ENCODE measurements at places on chromosomes 2 and 18. TPM values are rescaled to one million over a fixed set of nuclear protein-coding genes. Genes with fewer than 3 reads are reported as not detected.

GRCh38 chr18:74396171-74397169 is 60.6 kb downstream of the DIPK1C start:
- H3K27ac ChIP-seq, result no peak overlapping the region
- DNase-seq, result no peak
- no peak overlapping the region for H3K4me3 ChIP-seq
- no peaks in the 10 kb centered on the region for H3K4me1 ChIP-seq
- no peaks in the 10 kb centered on the region for H3K27me3 ChIP-seq

DNA sequence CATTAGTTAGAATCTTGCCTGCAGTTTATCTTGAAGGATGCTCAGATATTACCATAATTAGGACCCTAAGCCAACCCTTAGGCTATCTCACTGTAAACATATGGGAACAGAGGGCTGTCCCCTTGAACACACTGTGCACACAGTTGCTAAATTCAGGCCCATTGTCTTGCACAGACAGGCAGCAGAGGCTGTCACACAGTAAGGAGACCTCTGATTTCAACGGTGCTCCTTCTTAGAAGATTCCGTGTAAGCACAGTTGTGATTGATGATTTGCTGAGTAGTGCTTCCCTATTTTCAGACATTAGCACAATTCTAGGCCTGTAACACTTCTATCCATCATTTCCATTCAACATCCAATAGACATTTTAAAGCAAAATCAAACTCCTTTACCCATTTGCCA is 108.0 kb downstream of the RNF152 start:
- peak; percentile 15 for DNase-seq
- H3K4me1 ChIP-seq, result peaks cover 13% of the 10 kb centered on the region
- H3K36me3 ChIP-seq, result no peaks in the 10 kb centered on the region
- no peak overlapping the region for H3K4me3 ChIP-seq
- no peak overlapping the region for H3K27ac ChIP-seq

DNA sequence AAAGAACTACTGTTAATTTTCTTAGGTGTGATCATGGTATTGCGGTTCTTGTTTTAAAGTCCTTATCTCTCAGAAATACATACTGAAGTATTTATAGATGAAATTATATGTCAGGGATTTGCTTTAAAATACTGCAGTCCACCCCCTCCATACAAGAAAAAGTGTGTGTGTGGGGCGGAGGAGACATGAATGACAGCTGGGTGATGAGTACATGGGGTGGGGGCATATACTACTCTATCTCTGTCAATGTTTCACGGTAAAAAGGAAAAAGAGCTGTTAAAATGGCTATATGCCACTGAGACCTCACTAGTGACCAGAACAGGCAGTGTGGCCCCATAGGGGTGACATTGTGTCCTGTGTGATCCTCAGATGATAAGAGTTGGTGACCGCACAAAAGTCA is 54.1 kb downstream of the SPRED2 start:
- no peaks in the 10 kb centered on the region for H3K27me3 ChIP-seq
- H3K36me3 ChIP-seq, result no peaks in the 10 kb centered on the region
- no peak overlapping the region for H3K4me3 ChIP-seq
- peaks cover 10% of the 10 kb centered on the region for H3K4me1 ChIP-seq
- DNase-seq, result no peak

- peaks cover 25% of the 10 kb centered on the region for H3K4me1 ChIP-seq
- H3K27me3 ChIP-seq, result no peaks in the 10 kb centered on the region
- no peak overlapping the region for H3K4me3 ChIP-seq
- H3K36me3 ChIP-seq, result no peaks in the 10 kb centered on the region
Measured at GRCh38 chr2:8487461-8487932, 194.4 kb upstream of the ID2 start.

DNA sequence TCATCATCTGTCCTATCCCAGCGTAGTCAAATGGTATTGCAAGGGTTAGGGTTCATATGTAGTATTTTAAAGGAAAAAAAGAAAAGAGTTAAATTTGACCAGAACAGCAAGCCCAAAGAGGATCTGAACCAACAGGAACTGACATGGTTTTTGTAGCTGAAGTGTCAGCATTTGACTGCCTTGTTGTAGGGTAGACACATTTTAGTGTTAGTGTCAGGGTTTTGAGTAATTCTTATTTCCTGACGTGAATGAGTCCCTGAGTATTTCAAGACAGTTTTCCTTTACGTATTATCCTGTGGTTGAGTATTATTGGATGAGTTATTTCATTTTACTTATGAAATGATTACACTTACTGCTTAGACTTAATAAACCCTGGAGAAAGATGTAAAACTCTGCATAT is 173.3 kb upstream of the ZEB2 start:
- H3K4me3 ChIP-seq, result no peak overlapping the region
- no peak for DNase-seq
- H3K27ac ChIP-seq, result no peak overlapping the region
- H3K27me3 ChIP-seq, result no peaks in the 10 kb centered on the region
- no peaks in the 10 kb centered on the region for H3K4me1 ChIP-seq
- H3K36me3 ChIP-seq, result no peaks in the 10 kb centered on the region

- DNase-seq, result no peak
- H3K4me1 ChIP-seq, result peaks cover 9% of the 10 kb centered on the region
- no peak overlapping the region for H3K27ac ChIP-seq
- H3K36me3 ChIP-seq, result no peaks in the 10 kb centered on the region
- no peaks in the 10 kb centered on the region for H3K27me3 ChIP-seq
Measured at GRCh38 chr2:17476064-17476463, 42.2 kb downstream of the RAD51AP2 start.

- peak; percentile 32 for DNase-seq
- no peaks in the 10 kb centered on the region for H3K27me3 ChIP-seq
Measured at GRCh38 chr2:127085317-127085681, 21.7 kb downstream of the BIN1 start.

DNA sequence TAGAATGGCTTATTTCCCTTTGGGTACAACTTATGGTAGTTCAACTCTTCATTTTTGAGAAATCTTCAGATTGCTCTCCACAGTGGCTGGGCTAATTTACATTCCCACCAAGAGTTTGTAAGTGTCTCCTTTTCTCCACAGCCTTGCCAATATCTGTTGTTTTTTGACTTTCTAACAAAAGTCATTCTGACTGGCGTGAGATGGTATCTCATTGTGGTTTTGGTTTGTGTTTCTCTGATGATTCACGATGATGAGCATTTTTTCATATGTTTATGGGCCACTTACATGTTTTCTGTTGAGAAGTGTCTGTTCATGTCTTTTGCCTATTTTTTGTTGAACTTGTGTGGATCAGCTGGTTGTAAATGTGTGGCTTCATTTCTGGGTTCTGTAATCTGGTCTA is 871.0 kb downstream of the EPHA4 start:
- peaks cover 21% of the 10 kb centered on the region for H3K4me1 ChIP-seq
- DNase-seq, result no peak
- H3K27me3 ChIP-seq, result no peaks in the 10 kb centered on the region
- no peak overlapping the region for H3K4me3 ChIP-seq
- H3K27ac ChIP-seq, result no peak overlapping the region
- H3K36me3 ChIP-seq, result no peaks in the 10 kb centered on the region

The AFTPH gene
- total RNA-seq, result 26.3 TPM

The CYBRD1 gene
- total RNA-seq, result 11.1 TPM

The CNGA3 gene
- not detected for total RNA-seq

The REG3A gene
- total RNA-seq, result not detected

The TMEM37 gene
- 1.0 TPM for total RNA-seq

The OTX1 gene
- 7.9 TPM for total RNA-seq

Measured in neural progenitor cell (in vitro differentiated cells).